ENCODE measurements at places on chromosomes 12 and 14. TPM values are rescaled to one million over a fixed set of nuclear protein-coding genes. Genes with fewer than 3 reads are reported as not detected.

GRCh38 chr14:72680853-72681640 lies 212.9 kb downstream of the DPF3 start:
- no peak for DNase-seq

DNA sequence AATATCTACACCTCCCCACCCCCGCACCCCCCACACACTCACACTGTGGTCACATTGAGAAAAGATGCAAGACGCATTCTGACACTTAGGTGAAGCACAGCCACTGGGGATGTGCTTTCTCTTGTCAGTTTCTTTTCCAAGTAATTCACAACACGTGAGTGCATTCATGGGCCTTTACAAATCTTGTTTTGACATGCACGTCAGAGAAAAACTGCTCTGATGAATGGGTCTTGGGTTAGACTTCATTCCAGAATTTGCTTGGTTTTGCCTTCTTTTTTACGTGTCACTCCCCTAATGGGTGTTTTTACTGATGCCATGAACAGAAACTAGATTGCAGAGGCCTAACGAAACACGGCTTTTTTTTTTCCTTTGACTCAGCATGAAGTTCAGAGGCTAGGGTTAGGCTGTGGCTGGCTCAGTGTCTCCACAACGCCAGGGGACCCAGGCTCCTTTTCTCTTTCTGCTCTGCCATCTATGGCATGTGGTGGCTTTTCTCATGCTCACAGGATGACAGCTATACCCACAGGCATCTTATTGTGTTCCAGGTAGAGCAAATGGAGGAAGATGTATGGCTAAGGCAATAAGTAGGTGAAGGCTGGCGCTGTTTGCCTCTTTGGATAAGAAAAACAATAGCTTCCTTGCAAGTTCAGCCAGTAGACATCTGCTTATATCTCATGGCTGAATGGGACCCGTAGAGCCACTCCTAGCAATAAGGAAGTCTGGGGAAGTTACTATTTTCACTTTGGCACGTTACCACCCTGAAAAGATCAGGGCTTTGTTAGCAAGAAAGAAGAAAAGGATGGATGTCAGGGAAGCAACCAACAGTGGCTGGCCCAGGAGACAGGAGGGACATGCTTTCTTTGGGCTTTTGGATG lies 253.3 kb downstream of the SLC15A4 start:
- no peak for DNase-seq

GRCh38 chr12:26195250-26195640 lies at the start of gene SSPN:
Gene SSPN, plus strand, starts transcription at chr12:26195573. Its CDS starts 100 bp downstream, at chr12:26195673.
- no peak for DNase-seq

DNA sequence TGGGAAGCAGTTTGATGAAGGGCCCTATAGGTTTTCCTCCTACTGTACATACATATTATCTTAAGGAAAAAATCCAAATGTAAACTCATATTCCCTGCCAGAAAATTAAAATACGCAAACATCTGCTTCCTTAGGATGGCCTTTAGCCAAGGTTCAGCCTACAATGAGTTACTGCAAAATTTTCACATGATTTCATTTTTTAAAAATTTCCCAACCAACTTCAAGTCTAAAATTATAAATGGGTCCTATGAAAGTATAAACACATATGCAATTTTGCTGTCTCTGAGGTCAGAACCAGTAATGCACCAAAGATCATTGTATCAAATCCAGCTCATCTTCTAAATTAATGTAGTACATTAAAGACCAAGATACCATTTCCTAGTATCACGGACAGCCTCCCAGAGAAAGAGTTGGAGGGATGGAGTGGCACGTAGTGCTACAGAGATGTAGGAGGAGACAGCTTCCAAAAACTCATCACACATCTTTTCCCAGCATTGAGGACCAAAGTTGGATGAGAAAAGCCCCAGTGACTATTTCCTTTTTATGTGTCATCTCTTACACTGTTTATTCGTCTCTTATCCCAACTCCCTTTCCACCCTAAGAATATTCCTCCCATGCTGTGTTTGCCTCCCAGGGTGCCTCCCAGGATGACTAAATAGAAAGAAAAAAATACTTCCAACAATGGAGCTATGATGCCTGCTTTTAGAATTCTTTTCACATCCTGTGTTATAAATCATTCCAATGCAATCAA lies 92.3 kb upstream of the SLCO1C1 start:
- DNase-seq: no peak

- DNase-seq: peak; percentile 54
These were observed 16.3 kb upstream of the NOS1 start for GRCh38 chr12:117377758-117378157.

Gene RPL10L
- not detected for total RNA-seq

DNA sequence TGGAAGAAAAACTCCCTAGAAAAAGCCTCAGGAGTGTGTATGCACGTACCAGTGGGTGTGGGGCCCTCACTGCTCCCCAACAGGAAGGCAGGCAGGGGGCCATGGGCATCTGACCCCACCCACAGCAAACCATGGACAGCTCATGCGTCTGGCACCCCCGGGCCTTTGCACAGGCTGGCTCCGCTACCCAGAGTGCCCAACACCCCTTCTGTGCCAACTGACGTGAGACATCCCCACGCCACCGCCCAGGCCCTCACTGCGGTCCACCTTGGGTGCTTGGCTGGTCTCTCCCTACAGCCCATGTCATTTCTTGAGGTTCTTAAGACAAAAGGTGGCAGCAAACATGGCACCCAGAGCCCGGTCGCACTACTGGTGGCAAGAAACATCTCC lies 91.4 kb downstream of the NCOR2 start:
- DNase-seq: no peak

GRCh38 chr14:85483652-85484051 lies 46.3 kb upstream of the FLRT2 start:
- DNase-seq: no peak

Gene SRRM4
- total RNA-seq: not detected

DNA sequence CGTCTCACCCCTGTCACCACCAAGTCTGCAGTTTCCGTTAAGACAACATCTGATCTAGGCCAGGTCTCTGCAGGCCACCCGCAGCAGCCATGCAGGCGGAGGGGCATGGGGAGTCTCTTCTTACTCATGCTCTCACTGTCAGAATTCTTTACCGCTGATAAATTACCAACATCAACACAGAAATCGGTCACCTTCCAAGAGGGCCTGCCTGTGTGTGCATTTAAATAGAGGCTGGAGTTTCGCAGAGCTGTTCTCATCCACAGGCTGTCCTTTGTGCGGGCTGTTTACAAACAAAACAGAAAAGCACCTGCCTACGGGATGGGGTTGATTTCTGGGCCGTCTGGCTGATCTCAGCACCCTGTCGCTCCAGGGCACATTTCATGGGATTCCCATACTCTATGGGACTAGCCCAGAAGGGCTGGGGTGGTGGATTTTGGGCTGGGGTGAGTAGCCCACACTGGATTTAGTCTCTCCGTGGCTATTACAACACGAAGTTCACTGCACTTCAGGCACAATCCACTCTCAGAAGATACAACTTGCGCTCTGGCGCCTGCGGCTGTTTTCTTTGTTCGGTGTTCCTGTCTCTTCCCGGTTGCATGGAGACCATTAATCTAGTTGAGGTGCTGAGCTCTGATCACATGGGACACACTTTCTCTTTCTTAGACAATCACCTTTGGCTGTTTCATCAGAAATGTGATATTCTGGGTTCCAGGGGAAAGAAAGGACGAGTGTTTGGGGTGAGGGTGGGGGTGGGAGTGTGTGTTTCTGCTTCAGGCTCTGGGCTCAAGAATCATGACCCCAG lies 331.1 kb downstream of the GLT1D1 start:
- no peak for DNase-seq

Gene SLC22A17
- total RNA-seq: not detected

Gene PSMA3
- total RNA-seq: 121 TPM

Gene LYZ
- not detected for total RNA-seq

- no peak for DNase-seq
These were observed 1.7 kb downstream of the B4GALNT3 start for GRCh38 chr12:461425-461824.

- DNase-seq: no peak
These were observed 10.6 kb downstream of the MCRS1 start for GRCh38 chr12:49557187-49557916.

- no peak for DNase-seq
These were observed 76.6 kb downstream of the SINHCAF start for GRCh38 chr12:31249356-31249755.

DNA sequence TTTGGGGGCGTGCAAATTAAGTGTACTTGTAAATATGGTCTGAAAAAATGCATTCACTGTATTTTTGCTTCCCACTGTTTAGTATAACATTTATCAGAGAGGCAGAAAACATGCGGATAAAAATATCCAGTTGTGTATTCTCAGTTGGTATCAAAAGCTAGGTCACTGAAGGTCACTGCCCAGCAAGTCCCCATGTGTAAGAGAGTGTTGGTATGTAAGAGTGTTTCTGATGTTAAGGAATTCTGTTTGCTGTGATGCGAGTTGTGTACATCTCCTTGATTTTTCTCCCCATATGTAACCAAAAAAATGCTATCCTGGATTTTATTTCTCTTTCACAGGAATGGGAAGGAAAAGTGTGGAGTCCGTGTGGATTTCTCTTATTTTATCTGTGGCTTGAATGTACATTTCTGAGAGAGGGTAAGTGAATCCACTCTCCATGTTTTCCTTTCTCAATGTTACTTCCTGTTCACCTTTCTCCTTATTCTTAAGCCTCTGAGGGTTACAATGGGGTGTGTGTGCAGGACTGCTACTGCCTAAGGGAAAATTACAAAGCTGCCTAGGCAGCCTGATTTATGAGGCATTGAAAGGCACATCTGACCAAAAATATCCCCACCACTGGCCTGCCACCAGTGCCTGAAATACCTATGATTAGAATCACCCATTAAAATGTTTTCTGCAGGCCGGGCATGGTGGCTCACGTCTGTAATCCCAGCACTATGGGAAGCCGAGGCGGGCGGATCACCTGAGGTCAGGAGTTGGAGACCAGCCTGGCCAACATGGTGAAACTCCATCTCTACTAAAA lies 97.9 kb upstream of the USP44 start:
- no peak for DNase-seq

Gene NDRG2
- total RNA-seq: not detected

GRCh38 chr14:87896393-87897380 lies 96.3 kb downstream of the GALC start:
- DNase-seq: peak; percentile 93
